ENCODE measurements at places on chromosomes 13 and 19.

GRCh38 chr19:44894052-44894400 is 3.0 kb downstream of the TOMM40 start:
- no peak for DNase-seq

- DNase-seq: no peak
These were observed 22.6 kb downstream of the ZSWIM4 start for GRCh38 chr19:13817615-13818371.

- peak; percentile 99 for DNase-seq
These were observed 36.2 kb upstream of the GARRE1 start for GRCh38 chr19:34217952-34218817.

GRCh38 chr13:22758245-22758644 is 422.5 kb upstream of the SGCG start:
- no peak for DNase-seq

DNA sequence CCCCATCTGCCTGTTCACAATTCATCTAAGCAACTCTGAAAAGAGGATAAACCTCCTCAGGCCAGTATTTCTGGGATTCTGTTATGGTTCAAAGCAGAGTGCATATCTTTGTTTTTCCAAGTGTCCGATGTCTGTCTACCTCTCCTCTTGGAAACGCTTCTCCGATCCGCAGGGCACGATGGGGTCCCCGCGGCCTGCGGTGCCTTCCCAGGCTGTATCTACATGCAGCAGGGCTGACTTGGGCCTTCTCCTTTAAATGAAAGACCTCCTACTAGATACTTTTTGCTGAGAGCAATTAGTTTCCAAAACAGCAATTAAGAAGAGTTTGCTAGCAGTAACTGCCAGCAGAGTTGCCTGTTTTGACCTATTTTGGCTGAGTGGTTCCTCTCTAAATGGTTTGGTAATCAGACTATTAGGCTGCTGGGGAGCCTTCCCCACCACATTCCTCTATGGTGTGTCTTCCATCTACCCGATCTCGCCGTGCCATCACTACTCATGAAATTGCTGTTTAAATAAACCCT is 23.5 kb downstream of the COL4A2 start:
- peak; percentile 89 for DNase-seq

DNA sequence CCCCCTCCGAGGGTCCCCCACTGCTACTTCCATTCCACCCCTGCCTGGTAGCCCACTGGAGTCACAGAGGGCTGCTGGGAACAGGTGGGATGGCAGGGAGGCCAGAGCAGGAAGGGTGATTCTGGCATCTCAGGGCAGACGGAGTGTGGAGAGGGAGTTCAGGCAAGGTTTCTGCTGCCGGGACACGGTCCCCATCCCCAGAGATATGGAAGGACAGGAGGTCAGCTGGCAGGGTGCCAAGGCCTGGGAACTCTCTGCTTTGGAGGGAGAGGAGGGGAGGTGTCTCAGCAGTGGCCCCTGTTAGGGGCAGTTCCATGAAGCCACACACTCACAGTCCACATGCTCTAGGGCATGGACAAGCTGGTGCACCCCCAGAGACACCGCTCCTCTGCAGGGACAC is 68.1 kb downstream of the CHST8 start:
- no peak for DNase-seq

DNA sequence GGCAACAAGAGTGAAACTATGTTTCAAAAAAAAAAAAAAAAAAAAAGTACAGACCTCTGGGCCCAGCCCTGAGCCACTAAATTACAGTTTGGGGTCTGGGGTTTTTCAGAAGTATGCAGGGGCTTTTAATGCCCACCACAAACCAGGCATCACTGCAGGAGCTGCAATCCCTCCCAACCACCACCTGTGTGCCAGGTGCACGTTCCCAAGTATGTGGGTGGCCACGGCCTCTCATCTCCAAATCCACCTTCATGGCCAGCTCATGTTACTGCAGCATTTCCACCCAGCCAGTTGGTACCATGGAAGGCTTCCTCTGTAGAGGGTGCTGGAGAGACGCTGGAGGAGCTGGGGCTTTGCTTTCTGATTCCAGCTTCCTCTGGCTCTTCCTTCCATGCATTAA is 26.5 kb downstream of the CEP89 start:
- DNase-seq: no peak

DNA sequence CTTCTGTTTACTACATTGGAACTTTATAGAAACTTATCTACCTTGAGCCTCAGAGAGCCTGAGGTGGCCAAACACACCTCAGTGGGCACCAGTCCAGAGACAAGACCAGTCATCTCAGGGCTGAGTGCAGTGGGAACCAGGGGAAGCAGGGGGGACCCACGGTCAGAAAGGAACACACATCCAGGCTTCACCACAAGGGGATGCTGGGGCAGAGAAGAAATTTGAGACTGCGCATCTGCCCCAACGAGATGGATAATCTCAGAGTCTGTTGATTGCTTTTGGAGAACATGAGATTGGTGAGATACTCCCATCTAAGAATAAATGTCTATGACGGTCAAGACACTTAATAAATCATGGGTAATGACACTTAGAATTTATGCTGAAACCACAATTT is 98.7 kb downstream of the DOCK9 start:
- no peak for DNase-seq

- DNase-seq: no peak
These were observed 27.7 kb downstream of the SAE1 start for GRCh38 chr19:47158367-47158791.

DNA sequence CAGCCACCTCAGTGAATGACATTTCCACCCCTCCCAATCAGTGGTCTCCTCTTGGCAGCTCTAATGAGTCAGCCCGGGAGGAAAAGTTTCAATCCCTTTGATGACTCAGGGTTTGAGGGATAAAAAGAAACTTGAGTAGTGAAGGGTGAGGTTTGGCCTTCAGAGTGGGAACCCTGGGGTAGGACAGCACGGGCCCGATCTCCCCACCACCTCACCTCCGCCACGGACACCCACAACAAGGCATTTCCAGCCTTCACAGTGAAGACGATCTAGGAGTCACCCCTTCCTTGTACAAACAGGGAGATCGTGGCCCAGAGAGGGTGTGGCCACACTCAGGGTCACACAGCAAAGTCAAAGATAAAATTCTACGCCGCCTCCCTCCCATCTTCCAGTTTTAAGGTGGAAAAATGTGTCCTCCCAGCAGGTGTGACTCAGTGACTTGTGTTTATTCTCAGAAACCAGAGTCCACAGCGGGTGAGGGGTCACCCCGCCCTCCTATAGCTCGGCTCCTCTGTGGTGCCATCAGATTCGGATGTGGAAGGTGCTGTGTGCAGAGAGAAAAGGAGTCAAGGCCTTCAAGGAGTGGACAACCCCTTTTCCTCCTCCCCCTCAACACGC is 12.3 kb downstream of the CIB3 start:
- peak; percentile 84 for DNase-seq

DNA sequence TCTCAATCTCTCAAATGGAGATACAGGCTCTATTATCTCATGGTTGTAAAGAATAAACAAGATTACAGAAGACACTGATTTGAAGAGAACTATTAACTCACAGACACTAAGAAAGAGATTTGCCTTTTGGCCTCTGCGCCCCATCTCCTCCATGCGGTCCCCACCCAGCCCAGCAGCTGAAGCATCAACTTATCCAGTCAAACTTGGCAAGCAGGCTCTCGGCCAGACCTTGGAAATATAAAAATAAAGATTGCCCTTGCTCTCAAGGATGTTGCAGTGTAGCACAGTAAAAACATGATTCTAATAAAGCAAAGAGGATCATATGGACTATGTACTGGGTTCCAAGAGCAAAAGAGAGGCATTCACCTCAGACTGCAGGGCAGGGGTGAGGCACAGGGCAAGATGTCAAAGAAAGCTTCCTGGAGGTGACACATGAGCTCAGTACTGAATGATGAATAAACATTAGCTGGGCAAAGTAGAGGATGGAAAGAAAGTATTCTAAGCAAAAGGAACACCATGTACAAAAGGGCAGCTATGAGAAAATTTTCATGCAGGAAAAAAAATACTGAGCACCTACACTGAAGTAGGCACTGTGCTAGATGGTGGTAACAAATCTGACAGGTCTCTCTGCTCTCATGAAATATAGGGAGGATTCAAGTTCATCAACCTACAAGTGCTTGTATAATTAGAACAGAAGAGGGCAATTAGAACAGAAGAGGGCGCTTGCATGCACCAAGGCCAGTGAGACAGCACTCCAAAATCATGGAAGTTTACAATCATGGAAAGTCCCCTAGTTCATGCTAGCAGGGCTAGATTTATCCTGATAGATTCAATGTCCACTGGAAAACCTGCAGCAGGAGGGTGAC is 85.0 kb downstream of the SACS start:
- no peak for DNase-seq

GRCh38 chr13:28607187-28607955 is 51.6 kb upstream of the POMP start:
- DNase-seq: no peak

DNA sequence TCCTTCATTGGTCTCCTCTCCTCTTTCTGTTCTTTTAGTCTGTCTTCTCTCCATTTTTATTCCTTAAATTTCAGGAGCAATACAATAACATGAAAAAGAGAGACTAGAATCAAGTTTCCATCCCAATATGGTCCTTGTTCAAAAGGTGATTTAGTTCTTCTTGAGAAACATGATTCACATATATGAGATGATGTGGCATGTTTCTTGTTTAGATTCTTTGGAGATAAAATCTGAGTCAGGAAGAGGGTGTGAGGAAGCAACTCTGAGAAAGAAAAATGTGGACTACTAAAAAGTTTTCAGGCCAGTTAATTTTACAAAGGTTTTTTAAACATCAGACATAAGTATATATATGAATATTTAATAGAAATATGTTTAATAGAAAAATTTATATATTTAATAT is 231.4 kb downstream of the OXGR1 start:
- DNase-seq: peak; percentile 40

GRCh38 chr13:27918918-27919658 is 712 bp upstream of the PDX1 start:
- no peak for DNase-seq

DNA sequence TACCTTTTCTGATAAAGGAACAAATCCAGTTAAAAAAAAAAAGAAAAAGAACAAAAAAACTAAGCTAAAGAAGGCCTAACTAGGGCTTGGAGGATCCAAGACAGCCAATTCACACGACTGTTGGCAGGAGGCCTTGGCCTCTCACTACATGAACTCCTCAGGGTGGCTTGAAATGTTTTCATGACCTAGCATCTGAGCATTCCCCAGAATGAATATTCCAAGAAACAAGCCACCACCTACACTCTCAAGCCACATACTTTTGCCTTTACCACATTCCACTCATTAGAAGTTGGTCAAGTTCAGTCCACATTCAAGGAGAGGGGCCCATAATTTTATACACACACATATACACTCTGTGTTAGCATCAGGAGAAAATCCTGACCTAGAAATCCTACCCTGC is 97.6 kb upstream of the SIAH3 start:
- peak; percentile 26 for DNase-seq

- DNase-seq: no peak
These were observed 254.5 kb upstream of the DACH1 start for GRCh38 chr13:72121466-72121865.

DNA sequence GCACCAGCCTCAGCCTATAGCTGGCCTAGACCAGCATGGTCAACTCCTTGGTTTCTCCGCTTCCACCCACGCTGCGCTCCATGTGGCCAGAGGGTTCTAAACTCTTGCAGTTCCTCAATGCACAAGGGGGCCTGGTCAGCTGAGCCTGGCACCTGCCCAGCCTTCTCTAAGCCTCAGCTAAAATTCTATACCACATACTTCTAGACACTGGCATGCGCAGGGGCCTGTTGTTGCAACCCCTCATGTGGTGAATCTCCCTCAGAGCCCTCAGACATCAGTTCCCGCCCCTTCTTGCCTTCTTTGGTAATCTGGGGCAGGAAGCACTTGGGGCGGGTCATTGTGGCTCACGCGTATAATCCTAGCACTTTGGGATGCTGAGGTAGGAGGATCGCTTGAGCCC is 19.7 kb upstream of the LDLR start:
- DNase-seq: no peak

- no peak for DNase-seq
These were observed 26.4 kb downstream of the MAP2K2 start for GRCh38 chr19:4097501-4097900.

GRCh38 chr13:110756219-110756631 is 42.7 kb downstream of the ING1 start:
- peak; percentile 74 for DNase-seq

DNA sequence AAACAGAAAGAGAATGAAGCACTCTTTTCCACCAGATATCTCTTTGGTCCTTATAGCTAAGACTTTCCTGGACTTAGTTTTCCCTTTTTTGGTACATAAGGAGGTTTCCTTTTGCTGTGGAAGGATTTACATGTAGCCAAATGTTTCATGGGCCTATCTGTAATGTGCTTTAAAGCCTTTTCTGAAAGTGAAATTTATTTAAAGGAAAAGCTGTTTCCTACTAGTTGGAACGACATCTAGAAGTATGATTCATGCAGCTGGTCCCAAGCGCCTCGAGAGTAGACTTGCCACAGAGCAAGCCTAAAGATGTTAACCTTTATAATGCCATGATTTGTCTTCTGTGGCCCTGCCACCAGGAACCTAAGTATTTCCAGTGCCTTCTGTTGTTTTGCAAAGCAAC is 390.3 kb downstream of the DLEU7 start:
- DNase-seq: no peak

- DNase-seq: no peak
These were observed 6.3 kb upstream of the ANKRD10 start for GRCh38 chr13:110921209-110921608.

All from fibroblast of skin of right biceps (primary cell).